ENCODE measurements at places on chromosomes 2 and 18. TPM values are rescaled to one million over a fixed set of nuclear protein-coding genes. Genes with fewer than 3 reads are reported as not detected.

DNA sequence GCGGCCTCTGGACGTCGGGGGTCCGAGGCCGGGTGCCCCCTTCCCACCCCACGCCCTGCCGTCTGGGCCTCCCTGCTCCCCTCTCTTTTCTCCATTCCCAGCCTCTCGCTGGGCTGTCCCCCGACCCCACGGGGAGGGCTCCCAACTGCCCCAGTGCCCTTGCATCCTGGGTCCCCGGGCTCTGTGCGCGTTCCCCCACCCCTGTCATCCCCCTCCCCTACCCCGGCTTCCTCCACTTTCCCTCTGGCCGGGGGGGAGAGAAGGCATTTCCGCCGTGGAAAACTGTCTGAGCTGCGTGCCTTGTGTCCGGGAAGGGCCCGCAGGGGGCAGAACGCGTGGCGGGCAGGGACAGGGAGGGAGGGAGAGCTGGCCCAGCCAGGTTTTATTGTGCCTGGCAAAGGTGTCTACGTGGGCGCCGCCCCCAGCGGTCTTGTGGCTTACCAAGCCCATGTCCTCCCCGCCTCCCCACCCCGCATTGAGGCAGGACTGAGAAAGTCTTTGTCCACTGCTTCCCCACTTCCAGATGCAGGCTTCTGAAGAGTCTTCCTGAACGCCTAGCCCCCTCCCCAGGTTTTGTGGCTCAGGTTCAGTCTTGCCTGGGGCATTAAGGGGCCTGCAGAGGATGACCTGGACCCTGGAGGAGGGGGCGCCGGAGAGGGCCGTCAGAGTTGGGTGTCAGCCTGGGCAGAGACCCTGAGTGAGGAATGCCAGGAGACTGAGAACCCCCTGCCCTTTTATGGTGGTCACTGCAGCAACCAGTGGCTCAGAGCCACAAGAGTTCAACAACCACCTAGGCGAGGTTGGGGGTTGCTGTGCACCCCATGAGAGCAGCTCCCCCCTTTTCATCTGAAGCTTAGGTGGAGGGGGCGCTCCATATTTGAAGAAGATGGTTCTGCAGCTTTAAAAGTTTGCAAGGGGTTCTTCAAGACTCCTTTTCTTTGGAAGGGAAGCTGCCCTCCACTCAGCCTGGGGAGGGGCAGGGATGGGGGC lies 1.3 kb downstream of the ITM2C start:
- no peak for DNase-seq

- DNase-seq = no peak
Observed at GRCh38 chr2:101193033-101193626, 41.9 kb upstream of the TBC1D8 start.

DNA sequence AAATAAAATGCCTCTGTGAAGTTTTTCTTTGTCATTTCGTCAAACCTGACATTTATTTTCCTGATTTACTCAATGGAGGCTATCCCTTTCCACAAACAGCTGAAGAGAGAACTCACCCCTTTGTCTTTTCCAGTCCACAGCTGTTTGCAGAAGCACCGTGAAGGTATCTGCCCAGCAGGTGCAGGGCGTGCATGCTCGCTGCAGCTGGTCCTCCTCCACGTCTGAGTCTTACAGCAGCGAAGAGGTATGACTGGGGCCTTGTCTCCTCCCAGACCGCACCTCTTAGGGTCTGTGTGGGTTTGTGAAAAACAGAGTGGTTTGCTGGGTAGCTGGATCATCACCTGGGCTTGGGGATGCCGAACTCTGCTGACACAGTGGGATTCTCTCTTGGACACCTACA lies 9.7 kb downstream of the SPP2 start:
- no peak for DNase-seq

- DNase-seq = no peak
Observed at GRCh38 chr18:2627821-2628276, 27.7 kb upstream of the SMCHD1 start.

DNA sequence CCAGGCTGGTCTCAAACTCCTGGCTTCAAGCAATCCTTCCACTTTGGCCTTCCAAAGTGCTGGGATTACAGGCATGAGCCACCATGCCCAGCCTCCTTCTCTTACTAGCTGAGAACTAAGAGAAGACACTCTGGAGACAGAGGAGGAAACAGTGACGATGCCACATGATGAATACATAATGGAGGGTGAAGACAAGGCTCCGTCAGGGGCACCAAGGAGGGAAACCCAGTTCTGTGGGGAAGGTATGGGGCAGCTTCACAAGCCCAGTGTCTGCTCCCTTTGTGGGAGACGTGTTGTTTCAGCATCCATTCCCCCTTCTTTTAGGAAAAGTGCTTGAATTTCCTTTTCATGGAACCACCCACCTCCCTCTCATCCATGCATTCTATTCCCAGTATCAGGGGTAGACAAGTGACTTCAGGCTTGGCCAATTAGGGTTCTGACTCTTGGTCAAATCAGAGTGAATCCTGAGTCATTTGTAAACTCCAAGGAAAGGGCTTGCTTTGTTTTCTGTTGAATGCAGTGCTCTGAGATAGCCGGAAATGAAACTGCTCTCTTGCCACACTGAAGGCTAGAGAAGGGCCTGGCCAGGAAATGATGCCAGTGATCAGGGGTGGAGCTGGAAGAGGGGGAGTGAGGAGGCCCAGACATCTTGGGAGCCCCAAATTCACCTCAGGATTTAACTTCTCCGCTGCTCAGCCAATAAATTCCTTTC lies 23.7 kb downstream of the TMEM127 start:
- no peak for DNase-seq

GRCh38 chr18:46226461-46226860 lies 122.3 kb downstream of the HAUS1 start:
- DNase-seq = no peak

- DNase-seq = no peak
Observed at GRCh38 chr2:63035169-63035568, 15.5 kb upstream of the OTX1 start.

GRCh38 chr2:10559634-10560224 lies 111.6 kb upstream of the ODC1 start:
- DNase-seq = no peak

GRCh38 chr2:120103723-120104467 lies 91.0 kb downstream of the EPB41L5 start:
- DNase-seq = no peak

DNA sequence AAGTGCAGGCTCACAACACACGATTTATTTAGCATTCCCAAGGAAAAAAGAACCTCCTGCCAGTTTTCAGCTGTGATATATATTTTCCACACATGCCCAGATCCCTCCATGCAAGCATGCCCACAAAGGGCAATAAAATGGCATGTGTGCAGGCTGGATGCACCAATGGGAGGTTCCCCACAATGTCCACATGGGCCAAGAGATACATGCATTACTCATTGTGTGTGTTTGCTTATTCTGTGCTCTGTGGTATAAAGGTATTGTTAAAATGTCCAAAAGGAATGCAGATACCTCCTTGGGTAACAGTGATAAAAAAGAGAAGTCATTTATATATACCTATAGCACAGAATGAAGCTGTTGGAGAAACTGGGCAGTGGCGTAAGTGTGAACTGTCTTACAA lies 207.4 kb downstream of the FHOD3 start:
- no peak for DNase-seq

DNA sequence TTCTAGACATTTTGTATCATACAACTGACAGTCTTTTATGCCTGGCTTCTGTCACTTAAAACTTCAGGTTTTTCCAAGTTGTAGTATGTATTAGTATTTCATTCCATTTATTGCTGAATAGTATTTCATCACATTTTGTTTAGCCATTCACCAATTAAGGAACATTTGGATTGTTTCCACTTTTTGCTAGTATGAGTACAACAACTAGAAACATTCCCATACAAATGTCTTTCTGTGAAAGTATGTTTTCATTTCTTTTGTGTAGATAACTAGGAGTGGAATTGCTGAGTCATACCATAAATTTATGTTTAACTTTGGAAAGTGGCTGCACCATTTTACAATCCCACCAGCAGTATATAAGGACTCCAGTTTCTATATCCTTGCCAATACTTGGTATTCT lies 135.9 kb downstream of the ATAD2B start:
- no peak for DNase-seq

- DNase-seq = no peak
Observed at GRCh38 chr2:74515981-74516633, 1.9 kb downstream of the TLX2 start.

DNA sequence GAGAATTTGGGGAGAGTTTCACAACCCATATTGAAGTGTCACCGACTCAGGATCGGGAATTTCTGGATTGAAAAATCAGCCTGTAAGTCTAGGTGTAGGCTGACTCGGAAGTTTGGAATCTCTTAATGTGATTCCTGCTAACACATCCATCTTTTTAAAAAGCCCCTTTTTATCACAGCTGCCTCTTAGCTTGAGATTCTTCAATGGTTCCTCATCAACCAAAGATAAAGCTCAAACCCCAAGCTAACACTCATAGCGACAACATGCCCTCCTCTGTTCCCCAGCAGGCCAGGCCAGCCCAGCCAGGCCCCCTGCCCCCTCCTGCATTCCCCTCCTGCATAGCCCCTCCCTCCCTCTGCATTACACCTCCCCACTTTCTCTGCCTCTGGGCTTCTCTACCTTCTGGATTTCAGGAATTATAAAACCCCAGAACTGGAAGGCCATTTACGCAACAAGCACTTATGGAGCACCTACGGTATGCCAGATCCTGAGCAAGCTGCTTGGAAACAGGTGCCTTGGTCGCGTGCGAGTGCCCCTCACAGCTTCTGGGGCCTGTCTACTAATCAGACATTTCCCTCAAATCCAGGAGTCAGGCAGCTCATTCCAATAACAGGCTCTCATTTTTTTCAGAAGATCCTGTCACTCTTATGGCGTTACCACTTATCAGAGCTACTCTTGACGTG lies 63.4 kb downstream of the EMX1 start:
- no peak for DNase-seq

DNA sequence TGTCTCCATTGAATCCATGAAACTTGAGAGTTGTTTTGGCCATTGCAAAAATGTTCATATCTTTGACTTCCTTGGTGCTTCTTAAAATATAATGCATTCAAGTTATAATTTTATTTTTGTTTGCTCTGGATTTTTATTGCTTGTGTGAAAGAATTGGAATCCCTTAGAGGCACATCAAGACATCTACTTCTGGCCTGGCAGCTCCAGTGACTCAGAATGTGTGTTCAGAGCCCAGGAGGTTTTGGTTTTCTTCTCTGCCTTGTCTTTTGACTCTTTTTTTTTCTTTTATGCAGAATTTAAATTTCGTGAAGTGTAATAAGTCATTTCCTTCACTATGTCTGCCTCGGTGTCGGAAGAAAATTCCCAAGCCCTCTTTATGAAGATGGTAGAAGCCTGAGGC lies 180.2 kb downstream of the LTBP1 start:
- no peak for DNase-seq

DNA sequence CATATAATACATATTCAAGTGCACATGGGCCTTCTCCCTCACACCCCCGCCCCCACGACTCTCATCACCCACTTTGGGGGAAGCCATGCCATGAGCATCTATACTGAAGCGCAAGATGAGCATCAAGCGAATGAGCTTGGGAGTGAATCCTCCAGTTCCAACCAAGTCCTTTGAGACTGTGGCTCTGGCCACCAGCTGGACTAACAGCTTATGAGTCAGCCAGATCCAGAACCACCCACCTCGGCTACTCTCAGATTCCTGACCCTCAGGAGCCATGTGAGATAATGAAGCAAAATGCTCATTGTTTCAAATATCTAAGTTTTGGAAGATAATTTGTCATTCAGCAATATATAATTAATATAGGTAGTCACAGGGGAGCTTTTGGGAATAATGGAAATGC lies 22.2 kb upstream of the IL1RL1 start:
- DNase-seq = no peak

DNA sequence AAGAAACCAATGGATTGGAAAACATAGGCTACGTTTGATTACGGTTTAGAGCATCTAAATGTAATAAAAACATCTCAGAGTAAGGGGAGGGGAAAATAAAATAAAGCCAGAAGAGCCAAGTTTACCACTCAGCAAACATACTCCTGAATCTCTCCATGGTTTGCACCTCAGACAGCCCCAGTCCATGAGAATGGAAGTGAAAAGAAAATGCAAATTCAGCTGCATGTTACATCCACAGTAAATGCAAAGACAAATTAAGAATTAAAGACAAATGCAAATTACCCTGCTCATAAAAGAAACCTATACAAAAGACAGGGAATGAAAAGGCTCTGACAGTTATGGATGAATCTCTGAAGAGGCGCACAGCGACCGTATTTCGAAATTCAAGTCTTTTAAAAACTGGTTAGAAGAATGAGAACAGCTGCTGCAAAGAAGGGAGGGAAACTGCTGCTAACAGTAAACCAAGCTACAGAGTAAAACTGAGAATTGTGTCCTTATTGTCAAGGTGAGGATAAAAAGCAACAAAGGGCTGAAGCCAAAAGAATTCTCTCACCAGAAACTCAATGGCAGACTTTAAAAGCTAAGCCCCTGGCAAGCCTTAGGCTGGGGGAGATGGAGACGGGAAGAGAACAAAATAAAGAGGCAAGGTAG lies 197.9 kb upstream of the ACVR2A start:
- DNase-seq = no peak

- no peak for DNase-seq
Observed at GRCh38 chr2:54725343-54726099, 2.1 kb downstream of the EML6 start.

Gene REG1B
- not detected for total RNA-seq

Gene INHBB
- 0.14 TPM for total RNA-seq

Gene CLEC4F
- not detected for total RNA-seq

Gene DUSP19
- total RNA-seq = 4.7 TPM

Gene SPATA3
- total RNA-seq = not detected
